T-helper 17 cell (primary cell): ENCODE measurements at places on chromosomes 13 and 19.

GRCh38 chr13:76762721-76763120 lies 123.5 kb downstream of the KCTD12 start:
- H3K4me1 ChIP-seq, result no peaks in the 10 kb centered on the region
- peaks cover 7% of the 10 kb centered on the region for H3K27me3 ChIP-seq
- H3K36me3 ChIP-seq, result no peaks in the 10 kb centered on the region
- no peak for DNase-seq
- no peak overlapping the region for H3K27ac ChIP-seq

DNA sequence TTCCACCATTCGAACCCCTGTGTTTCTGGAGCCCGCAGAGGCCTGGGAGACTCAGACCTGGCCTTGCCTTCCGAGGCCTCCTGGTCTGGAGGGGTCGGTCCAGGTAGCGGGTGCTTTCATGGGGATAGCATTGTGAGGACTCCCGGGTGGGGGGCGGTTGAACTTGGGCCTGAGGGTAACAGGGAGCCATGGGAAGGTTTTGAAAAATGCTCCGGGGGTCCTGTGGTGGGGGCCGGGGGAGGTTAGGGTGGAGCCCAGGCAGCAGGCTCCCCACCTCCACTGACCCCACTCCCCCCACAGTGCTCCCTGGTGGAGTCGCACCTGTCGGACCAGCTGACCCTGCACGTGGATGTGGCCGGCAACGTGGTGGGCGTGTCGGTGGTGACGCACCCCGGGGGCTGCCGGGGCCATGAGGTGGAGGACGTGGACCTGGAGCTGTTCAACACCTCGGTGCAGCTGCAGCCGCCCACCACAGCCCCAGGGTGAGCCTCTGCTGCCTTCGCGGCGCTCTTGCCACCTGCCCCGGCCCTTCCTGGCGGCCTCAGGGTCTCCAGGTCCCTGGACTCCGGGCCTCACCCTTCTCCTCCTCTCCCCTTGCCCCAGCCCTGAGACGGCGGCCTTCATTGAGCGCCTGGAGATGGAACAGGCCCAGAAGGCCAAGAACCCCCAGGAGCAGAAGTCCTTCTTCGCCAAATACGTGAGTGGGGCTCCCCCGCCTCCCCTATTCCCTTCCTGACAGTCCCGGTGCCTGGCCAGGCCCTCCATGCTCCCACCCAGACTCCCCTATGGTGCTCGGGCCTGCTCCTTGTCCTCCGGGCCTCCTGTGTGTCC lies 3.8 kb upstream of the GARIN5A start:
- H3K4me1 ChIP-seq, result peaks cover 29% of the 10 kb centered on the region

DNA sequence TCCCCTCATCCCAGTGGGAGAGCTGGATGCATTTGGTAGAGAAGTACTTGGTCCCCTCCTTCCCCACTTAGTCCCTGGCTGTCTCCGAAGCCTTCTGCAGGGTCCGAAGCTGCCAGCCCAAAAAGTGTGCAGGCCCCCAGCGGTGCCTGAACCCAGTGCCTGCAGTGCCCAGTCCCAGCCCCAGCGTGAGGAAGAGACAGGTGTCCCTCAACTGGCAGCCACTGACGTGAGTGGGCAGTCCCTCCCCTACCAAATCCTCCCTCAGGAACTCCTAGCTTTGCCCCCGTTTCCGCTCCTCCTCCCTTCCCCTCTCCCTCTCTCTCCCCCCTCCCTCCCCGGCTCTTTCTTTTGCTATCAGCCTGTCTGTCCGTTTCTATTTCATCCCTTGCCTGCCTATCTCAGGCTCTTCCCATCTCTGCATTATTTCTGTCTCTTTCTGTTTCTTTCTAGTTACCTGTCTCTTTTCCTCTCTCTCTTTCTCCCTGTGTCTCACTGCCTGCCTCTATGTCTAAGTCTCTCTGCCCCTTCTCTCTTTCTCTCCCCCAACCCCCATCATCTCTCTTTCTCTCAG lies 1.8 kb upstream of the LTBP4 start:
- peak overlapping the region; percentile 90 for H3K4me3 ChIP-seq
- H3K36me3 ChIP-seq, result peaks cover 8% of the 10 kb centered on the region
- peak; percentile 29 for DNase-seq
- H3K4me1 ChIP-seq, result peaks cover 46% of the 10 kb centered on the region
- H3K27ac ChIP-seq, result peak overlapping the region; percentile 47

DNA sequence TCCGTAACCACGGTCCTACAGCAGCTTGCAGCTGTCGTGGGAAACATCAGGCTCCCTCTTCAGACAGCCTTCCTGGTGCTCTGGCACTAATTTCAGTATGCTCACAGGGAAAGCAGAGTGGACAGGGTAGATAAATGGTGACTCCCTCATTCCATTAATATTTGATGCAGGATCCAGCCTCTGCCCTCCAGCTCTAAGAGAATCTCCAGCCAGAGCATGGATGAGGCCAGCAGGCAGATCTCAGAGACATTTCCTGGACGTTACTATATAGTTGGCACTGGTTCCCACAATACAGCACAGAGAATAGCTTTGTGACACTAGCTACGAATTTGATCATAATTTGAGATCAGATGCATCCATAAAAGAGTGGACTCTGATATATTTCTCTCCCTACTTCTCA lies 341.4 kb downstream of the LIG4 start:
- no peaks in the 10 kb centered on the region for H3K36me3 ChIP-seq
- H3K27ac ChIP-seq, result no peak overlapping the region
- H3K4me1 ChIP-seq, result no peaks in the 10 kb centered on the region
- no peak overlapping the region for H3K4me3 ChIP-seq
- no peak for DNase-seq

GRCh38 chr13:36074659-36075058 lies 56.5 kb downstream of the DCLK1 start:
- H3K4me1 ChIP-seq, result no peaks in the 10 kb centered on the region
- no peak overlapping the region for H3K4me3 ChIP-seq
- no peak overlapping the region for H3K27ac ChIP-seq
- H3K27me3 ChIP-seq, result no peaks in the 10 kb centered on the region
- no peaks in the 10 kb centered on the region for H3K36me3 ChIP-seq
- no peak for DNase-seq

- peaks cover 3% of the 10 kb centered on the region for H3K36me3 ChIP-seq
- H3K27ac ChIP-seq, result peak overlapping the region; percentile 90
- H3K4me3 ChIP-seq, result peak overlapping the region; percentile 84
Observed at GRCh38 chr19:53333066-53333462, 485 bp upstream of the ZNF845 start.

GRCh38 chr19:57342582-57342981 lies 8.5 kb upstream of the ZNF304 start:
- no peak overlapping the region for H3K4me3 ChIP-seq
- H3K4me1 ChIP-seq, result no peaks in the 10 kb centered on the region
- no peaks in the 10 kb centered on the region for H3K36me3 ChIP-seq
- H3K27ac ChIP-seq, result no peak overlapping the region

DNA sequence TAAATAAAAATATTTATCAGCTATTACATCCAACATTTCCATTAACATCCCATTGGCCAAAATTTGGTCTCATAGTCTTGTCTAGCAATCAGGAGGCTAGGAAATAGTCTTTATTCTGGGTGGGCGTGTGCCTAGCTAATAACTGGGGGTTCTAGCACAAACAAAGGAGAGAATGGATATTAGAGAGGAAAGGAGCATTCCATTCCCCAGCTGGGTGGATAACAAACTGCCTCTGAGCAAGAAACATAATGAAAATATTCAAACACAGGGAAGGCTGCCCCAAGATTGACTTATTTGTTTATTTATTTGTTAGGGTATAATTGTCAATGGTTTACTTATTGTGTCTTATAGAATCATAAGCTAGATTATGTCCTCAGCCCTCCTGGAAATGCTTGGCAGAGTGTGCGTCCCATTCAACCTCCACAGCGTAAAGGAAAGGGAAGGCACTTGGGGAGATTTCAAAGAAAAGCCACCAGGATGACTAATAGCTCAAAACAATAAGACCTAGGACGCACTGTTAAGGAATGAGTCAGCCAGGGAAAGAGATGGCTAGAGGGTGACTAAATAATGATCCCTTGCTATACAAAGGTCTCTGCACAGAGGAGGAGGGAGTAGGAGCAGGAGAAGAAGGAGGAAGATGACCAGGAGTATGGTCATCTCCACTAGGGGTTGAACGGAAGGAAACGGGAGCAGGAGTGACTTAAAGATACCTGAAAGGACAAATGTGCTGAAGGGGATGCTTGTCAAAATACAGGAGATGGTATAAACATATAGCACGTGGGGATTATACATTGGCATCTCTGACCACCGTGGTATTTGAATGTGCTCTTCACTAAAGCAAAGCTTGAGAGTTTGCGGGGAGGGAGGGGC lies 23.5 kb upstream of the USP12 start:
- H3K36me3 ChIP-seq, result peaks cover 2% of the 10 kb centered on the region
- no peak for DNase-seq
- no peak overlapping the region for H3K27ac ChIP-seq
- H3K4me3 ChIP-seq, result no peak overlapping the region
- H3K4me1 ChIP-seq, result peaks cover 2% of the 10 kb centered on the region
- H3K27me3 ChIP-seq, result peaks cover 32% of the 10 kb centered on the region

- peaks cover 12% of the 10 kb centered on the region for H3K36me3 ChIP-seq
- H3K27ac ChIP-seq, result no peak overlapping the region
- DNase-seq, result no peak
Observed at GRCh38 chr13:77285098-77285497, 41.8 kb downstream of the MYCBP2 start.
